ENCODE measurements at places on chromosomes 1 and 21.

DNA sequence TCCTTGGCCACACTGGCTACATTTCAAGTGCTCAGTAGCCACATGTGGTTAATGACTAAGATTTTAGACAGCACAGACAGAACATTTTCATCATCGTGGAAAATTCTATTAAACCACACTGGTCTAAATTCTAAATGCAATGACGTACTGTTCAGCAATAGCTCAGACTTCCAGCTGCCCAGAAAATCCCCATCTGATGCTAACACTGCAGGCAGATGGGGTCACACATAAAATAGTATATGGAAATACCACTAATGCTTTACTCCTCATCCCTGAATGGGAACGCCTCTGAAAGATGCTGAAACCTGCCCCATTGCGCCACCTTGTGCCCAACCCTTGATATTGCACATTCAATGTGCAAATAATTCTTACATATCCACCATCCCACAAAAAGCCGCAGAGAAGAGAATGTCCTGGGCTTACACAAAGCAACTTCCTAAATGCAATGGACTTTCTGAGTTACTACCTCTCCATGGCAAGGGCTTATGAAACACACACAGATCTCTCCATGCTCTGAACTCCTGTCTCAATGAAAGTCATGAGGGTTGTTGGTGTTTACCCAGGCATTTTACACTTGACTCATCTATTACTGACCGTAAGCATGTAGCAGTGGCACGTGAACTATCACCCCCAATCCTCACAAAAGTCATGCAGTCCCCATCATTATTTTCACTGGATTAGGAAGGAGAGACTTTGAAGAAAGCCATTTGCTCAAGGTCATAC, 20.3 kb upstream of the SLC5A9 start:
- DNase-seq = peak; percentile 67

GRCh38 chr1:78044796-78045562, 787 bp upstream of the GIPC2 start:
- peak; percentile 36 for DNase-seq

DNA sequence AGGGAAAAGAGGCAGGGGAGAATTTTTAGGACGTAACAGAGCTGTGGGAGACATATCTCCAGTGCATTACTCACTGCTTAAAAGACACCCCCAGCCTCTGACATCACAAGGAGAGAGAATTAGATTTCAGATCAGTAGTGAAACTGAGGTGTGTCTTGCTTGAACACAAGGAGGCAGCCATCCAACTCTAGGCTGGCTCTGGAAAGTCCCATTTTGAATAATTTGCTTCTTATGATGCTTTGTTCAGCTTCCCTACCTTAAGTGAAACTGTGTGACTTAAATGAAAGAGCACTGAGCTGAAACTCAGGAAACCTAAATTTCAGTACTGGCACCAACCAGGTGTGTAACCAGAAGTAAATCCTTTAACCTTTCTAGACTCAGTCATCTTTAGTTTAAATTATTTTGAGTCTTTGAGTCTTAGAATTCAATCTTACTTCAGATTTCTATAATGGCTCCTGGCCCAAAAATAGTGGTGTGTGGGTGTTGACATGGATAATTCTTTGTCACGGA, 251.6 kb upstream of the SGIP1 start:
- no peak for DNase-seq

DNA sequence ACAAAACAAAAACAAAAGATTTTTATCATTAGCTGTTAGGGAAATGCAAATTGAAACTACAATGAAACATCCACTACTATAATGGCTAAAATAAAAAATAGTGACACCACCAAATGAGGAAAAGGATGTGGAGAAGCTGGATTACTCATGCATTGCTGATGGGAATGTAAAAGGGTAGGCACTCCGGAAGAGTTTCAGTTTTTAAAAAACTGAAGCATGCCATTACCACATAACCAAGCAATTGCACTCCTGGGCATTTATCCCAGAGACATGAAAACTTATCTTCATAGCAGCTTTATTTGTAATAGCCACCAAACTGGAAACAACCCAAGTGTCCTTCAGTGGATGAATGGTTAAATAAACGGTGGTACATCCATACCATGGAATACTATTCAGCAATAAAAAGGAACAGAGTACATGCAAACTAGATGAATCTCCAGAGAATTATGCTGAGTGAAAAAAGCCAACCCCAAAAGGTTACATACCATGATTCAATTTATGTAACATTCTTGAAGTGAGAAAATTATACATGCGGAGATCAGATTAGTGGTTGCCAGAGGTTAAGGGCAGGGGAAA, 14.5 kb upstream of the CFAP298 start:
- no peak for DNase-seq

DNA sequence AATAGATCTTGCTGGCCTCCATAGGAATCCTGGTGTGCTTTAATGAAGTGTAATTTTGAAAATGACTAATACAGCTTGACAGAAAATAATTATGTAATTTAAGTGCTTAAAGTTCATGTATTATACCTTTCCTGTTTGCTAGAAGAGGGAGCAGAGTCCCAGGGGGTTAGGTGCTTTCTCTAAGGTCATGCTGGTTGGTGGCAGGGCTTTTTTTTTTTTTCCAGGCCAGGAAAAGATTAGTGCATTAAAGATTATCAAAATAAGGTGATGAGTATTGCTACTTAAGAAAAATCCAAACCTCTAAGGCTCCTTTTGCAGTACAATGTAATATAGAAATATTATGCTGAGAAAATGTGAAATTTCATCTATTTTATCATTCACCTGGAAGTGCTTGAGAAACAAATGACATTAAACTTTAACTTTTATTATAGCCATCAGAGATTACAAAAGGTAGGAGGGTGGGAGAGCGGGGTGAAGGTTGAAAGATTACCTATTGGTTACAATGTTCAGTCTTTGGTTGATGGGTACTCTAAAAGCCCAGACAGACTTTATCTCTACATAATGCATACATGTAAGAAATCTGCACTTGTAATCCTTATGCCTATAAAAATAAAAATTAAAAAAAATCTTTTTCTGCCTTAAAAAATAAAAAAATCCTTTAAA, 110.8 kb downstream of the RABGAP1L start:
- DNase-seq = no peak

DNA sequence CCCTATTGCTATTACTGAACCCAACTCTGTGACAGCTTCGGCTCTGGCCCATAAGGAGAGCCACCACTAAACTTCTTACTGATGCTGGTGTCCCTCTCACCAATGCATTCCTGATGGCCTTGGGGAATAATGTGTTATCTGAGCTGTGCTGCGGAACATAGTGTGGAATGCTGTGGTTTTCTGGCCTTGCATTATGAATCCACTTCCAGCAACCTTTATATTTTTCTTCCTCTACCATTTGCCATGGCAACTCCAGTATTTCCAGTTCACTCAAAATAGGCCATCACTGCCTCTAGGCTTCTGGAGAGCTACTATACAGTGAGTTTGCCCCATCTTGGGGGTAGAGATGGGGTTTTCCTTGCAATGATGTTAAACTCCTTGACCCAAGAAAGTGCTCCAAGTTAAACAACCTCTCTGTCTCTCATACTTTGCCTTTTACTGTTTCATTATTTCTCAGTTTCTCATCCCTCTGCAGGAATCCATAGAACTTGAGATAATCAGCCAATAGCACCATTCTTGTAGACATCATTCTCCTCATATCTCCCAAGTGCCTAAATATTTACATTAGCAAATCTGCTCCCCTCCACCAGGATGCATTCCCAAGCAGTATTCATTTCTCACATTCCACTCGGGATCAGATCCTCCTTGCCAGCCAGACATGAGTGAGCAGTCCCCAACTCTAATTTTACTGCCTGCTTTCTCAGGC, 11.1 kb upstream of the RAVER2 start:
- no peak for DNase-seq
